ENCODE measurements at places on chromosomes 2 and 18.

DNA sequence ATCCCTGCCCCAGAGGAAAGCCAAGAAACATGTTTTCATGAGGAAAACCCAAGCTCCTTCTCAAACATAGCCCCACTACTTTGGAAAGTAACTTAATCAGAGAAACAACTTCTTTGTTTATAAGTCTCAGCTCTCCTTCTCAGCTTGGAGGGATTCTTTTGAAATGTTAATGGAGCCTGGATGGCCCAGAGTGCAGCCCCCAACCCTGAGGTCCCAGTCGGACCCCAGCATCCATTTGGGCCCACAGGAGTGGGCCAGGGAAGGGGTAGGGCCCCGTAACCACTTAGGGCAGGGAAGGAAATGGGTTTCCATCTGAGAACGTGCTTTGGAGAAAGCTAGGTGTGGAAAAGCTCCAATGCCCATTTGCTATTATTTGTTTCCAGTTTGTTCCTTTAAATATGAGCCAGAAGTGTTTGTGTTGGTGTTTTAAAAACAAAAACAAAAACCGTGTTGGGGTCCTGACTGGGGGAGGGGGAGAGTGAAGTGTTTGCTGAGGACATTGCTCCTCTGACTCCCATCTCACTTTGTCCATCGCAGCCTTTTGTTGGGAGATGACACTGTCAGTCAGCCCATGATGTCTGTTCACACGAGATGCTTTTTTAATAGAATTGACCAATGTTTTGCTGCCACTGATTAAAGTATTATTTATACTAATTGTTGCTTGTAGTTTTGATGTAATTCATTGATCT is 1.6 kb upstream of the HOXD3 start:
- DNase-seq = no peak

DNA sequence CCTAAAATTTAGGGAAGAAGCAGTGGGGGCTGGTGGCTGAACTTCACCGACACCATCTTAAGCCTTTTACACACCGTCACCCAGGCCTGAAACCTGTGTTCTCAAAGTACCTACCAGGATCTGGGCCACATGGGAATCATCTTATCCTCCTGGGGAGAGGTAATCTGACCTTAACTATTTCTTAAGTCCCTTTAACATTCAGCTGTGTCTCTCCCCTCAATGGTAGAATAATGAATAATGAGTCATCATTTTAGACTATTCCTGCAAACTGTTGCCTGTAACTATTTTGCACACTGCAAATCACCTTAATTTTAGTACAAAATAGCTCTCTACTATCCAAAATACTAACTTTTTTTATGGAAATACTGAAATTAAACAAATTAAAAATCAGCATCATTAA is 149.4 kb upstream of the KLF7 start:
- no peak for DNase-seq

DNA sequence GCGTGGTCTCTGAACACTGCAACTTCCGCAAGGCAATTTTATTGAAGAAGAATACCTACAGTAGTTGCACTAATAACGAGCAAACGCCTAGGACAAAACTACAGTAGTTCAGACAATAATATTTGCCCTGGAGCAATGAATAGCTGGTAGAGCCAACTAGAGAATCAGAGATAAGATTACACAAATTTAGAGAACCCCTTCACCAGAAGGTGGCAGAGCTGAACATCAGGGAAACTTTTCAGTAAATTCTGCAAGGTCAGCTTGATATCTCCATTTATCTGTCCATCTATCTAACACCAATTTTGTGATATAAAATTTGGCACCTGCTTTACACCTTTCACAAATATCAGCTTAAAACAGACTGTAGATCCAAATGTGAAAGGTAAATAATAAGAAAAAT is 43.8 kb downstream of the CDH19 start:
- no peak for DNase-seq

DNA sequence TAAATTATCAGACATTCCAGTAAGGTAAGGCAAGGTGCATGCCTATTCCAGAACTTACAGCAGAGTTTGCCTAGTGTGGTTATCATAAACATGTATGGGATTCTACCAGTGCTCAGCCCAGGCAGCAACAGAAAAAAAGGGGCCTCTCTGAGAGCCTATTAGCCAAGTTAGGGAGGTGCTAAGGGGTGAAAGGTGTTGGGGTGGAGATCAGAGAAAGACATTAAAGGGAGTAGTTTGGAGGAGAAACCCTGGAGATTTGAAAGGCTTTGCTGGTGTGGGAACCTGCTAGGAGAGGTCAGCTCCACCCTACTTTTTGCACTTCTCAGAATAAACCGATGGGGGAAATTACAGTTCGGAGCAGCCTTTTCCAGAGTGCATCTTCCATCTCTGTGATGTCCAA is 2.9 kb downstream of the ARPC2 start:
- no peak for DNase-seq

DNA sequence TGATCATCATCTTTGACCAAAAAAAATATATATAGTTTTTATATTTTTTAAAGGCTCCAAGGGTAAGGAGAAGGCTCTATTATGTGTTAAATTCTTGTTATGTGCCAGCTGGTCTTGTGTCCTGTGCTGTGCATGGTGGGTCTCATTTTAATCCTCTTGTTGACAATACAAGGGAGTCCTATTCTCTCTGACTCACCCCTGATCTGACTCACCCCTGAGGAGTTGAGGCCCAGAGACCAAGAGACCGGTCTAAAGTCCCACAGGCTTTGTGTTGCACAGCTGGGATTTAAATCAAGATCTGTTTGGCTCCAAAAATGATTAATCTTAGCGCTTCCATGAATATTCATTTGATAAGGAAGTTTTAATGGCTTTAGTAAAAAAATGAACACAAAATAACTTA is 25.7 kb downstream of the MC2R start:
- no peak for DNase-seq

- no peak for DNase-seq
Measured at GRCh38 chr2:16134436-16135165, 194.3 kb downstream of the MYCN start.

- no peak for DNase-seq
Measured at GRCh38 chr2:52818958-52819357, 948.6 kb upstream of the CHAC2 start.

DNA sequence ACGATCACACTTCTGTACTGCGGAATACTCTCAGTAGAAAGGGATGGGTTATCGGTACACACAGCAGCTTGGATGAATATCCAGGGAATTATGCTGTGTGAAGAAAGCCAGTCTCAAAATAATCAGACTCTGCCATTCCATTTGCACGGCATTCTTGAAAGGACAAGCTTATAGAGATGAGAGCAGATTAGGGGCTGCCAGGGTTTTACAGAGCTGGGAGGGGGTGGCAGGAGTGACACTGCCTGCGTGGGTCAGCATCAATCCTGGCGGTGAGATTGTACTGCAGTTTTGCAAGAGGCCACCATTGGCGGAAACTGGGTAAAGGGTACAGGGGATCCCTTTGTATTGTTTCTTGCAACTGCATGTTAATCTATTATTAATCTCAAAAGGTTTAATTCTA is 16.6 kb downstream of the KCNG2 start:
- no peak for DNase-seq

DNA sequence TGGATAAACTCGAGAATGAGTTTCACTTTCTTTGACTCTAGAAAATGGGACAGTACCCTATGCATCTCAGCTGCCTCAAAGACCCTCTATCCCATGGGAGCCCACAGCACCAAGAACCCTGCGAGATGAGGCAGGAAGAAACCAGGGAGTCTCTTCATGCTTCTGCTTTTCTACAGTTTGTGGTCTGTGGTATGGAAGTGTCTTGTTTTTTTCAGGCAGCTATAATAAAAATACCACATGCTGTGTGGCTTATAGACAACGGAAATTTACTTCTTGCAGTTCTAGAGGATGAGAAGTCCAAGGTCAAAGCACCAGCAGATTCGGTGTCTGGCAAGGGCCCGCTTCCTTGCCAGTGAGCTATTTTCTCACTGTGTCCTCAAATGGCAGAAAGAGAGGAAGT is 257.9 kb downstream of the SUCLG1 start:
- DNase-seq = no peak

DNA sequence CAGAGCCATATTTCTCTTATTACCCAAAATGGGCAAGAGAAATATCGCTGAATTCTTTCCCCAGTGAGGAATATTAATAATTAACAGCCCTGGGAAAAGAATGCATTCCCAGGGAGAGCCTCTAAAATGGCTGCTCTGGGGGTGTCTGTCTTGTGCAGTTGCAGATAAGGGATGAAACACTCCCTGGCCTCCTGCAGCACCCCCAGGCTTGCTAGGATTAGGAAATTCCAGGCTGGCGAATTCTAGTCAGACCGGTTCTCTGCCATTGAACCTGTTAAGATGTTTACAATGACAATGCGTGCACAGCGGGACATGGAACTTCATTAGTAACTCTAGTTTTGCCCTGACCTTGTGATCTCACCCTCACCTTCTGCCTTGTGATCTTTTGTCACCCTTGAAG is 24.5 kb downstream of the MRPL30 start:
- DNase-seq = no peak

DNA sequence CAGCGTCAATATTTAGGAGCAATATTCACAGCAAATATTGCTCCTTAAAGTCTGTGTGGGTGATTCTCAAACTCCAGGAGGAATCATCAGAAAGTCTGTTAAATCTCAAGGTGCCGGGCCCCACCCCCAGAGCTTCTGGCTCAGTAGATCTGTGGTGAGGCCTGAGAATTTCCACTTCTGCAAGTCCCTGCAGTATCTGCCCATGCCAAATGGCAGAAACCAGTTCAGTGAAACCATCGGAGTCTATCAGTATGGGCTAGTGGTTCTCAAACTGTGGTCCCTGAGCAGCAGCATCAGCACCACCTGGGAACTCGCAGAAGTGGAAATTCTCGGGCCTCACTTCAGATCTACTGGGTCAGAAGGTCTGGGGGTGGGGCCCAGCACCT is 202.9 kb downstream of the SLC4A3 start:
- no peak for DNase-seq

GRCh38 chr2:228590681-228591080 is 409.2 kb upstream of the SPHKAP start:
- no peak for DNase-seq

DNA sequence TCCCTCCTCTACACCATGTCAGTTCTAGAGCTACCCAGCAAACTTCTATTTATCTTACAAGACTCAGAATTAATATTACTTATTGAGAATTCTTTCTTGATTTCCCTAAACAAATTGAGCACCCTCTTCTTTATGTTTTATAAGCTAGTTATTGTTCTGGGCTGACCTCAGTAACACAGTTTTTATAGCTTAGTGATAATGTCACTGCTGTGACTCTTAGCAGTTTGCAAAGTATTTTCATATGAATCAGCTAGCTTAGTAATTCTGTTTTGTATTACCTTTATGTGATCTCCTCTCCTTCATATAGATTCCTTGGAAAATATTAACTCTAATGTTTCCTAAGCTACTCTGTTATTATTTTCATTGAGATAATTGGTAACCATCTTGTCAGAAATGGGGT is 114.9 kb downstream of the PMS1 start:
- DNase-seq = no peak

DNA sequence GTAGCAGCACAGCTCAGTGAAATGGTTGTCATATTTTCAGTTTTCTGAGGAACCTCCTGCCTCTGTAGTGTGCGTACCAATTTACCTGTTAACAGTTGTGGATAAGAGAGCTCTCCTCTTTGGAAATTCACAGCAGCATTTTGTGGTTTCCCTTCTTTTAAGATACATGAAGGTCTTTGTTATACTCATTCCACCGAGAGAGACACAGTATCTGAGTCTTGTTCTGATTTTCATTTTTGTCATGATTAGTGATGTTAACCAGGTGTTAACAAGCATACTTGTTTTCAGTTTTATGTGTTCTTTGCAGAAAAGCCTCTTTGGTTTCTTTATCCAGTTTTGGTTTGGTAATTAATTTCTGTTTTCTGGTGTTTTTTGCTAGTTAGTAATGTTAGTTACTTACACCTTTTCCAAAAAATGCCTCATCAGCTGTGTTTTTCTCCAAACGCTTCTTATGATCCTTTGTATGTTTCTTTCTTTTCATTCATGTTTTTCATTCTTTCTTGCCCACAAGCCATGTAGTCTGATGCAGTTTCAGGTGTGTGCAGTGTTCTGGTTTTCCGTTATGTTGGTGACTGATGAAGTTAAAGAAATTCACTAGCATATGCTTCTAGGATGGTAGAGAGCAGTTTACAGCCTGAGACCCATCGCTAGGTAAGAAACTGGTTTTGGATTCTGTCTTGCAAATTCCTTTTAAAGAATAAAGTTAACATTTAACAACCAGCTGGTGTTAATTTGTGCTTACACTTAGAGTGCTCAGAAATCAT is 30.1 kb downstream of the CCDC74A start:
- no peak for DNase-seq

DNA sequence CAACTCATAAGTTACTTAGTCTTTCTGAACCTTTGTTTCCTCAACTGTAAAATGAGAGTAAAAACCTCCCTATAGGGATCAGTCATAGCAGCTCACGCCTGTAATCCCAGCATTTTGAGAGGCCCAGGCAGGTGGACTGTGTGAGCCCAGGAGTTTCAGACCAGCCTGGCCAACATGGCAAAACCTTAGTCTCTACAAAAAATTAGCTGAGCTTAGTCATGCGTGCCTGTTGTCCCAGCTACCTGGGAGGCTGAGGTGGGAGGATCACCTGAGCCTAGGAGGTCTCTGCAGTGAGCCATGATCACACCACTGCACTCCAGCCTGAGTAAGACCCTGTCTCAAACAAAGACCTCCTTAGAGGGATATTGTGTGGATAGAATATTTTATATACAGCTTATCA is 2.3 kb downstream of the GPR155 start:
- DNase-seq = no peak

- DNase-seq = no peak
Measured at GRCh38 chr18:50935493-50936191, 32.2 kb upstream of the ELAC1 start.

- no peak for DNase-seq
Measured at GRCh38 chr2:191670076-191670475, 7.9 kb upstream of the NABP1 start.

GRCh38 chr2:20250436-20250835 is 25.5 kb upstream of the SDC1 start:
- DNase-seq = no peak

GRCh38 chr18:23827681-23828080 is 138.4 kb downstream of the LAMA3 start:
- no peak for DNase-seq

Measured in fibroblast of gingiva (primary cell).